ENCODE measurements at places on chromosomes 2 and 18.

- DNase-seq: peak; percentile 83
Measured at GRCh38 chr2:7377916-7378569, 460.8 kb downstream of the RNF144A start.

GRCh38 chr2:127646487-127647241, 711 bp downstream of the GPR17 start:
- DNase-seq: no peak

DNA sequence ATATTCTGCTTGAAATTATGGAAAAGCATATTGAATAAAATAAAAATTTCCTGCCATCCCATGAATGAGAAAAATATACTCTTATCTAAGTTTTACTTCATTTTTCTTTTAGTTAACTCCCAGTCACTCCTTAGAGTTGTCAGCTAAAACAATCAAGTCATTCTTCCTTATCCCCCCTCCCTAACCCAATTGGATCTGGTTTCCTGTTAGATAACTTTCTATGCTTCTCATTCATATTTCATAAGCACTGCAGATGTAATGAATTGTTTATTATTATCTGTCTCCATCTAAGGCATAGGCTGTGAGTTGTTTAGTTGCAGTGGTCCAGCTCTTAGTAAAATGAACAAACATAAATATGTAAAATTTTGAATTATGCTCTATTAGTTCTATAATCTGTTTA, 244.0 kb upstream of the GCFC2 start:
- DNase-seq: no peak

DNA sequence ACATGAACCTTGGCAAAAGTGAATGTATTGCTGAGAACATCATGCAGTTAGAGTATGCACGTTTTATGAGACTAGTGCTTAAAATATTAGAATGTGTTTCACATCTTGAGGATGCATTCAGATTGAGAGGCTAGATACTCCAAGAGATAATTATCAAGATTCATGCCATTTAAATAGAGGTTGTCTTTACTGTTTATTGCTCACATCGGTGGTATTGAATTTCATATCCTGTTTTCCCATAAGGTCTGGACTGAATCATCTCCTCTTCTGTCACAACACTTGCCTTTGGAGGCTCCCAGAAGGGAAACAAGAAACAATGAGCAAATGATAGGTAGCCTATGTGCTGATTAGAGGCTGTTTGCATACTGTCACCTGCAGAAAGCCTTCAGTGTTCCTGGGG, 83.8 kb downstream of the CLHC1 start:
- peak; percentile 84 for DNase-seq

GRCh38 chr2:104977958-104978357, 59.9 kb upstream of the MRPS9 start:
- DNase-seq: no peak

GRCh38 chr2:204239411-204240165, 303.0 kb downstream of the ICOS start:
- DNase-seq: no peak

DNA sequence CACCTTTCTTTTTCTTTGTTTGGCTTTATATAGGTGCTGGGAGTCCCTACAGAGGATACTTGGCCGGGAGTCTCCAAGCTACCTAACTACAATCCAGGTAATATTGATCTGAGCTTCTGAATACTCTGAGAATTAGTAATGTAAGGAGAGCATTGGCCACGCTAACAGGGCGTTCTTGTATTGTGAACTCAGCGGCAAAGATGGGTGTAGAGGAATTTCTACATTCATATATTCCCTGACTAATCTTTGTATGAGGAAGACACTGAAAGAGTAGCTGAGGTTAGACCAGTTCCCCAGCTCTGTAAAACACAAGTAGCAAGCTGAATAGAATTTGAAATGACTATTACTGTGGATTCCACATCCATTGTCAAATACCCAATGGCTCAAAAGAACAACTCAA, 48.5 kb downstream of the CDK15 start:
- no peak for DNase-seq

GRCh38 chr2:8677646-8678592, 3.9 kb upstream of the ID2 start:
- DNase-seq: peak; percentile 61

GRCh38 chr2:212979799-212980198, 171.6 kb downstream of the IKZF2 start:
- DNase-seq: no peak

- no peak for DNase-seq
Measured at GRCh38 chr18:48803518-48803917, 147.2 kb downstream of the SMAD7 start.

Measured in DMS153 (cell line).